CD4-positive, CD25-positive, alpha-beta regulatory T cell (primary cell): ENCODE measurements at places on chromosomes 1 and 21.

GRCh38 chr1:232915212-232915611 lies 35.2 kb upstream of the NTPCR start:
- no peak for DNase-seq

GRCh38 chr1:224211206-224211962 lies 28.3 kb downstream of the DEGS1 start:
- DNase-seq, result no peak

DNA sequence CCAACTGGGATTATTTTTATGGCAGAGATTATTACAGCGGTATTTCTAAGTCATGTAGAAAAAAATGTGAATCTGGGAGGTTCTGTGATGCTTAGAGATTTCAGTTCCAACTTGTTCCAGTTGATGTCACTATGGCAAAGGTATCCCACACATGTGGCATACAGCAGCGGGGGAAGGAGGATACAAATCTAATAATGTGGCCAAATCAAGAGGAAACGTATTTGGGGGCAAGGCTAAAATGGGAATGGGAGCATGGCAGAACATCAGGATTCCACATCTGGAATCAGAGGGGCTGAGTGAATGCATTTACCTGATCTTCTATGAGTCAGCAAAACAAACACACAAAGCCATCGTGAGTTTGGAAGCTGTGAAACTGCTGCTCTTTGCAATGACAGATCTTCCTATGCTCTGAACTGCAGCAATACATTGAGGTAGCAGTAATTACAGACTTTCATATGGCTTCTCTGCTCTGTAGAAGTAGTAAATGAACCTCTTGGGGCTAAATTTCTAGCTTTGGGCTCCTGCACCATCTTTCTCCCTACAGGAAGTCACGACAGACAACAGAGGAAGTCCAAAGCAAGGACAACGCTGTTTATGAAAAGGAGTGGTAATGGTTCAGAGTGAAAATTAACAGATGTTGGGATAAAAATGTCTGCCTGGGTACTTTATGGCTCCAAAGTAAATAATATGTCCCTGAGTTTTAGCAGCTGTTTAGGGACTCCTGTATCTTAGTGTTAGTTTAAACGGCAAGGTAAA lies 55.5 kb downstream of the GABPA start:
- no peak for DNase-seq

DNA sequence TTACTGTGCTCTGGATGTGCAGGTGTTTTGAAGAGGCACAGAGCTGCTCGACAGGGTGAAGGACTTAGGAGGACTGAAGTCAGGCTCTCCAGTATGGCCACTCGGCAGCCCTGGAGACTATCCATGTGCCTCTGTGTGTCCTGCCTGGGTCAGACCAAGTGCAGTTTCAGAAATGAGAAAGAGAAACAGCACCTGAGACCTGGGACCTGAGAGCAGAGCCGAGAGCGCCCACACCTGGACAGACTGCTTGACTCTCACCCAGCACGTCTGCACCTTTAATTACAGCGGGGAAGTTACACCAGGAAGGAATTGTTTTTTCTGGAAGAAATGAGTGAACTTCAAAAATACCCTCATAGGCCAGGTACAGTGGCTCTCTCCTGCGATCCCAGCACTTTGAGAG lies 59.7 kb upstream of the COL6A1 start:
- DNase-seq, result no peak

- no peak for DNase-seq
These were observed 96.7 kb downstream of the HFM1 start for GRCh38 chr1:91307784-91308409.
